ENCODE measurements at places on chromosomes 13 and 19.

- DNase-seq: no peak
These were observed 92.7 kb downstream of the SGCG start for GRCh38 chr13:23273498-23273897.

- no peak for DNase-seq
These were observed 1068.1 kb upstream of the PCDH20 start for GRCh38 chr13:62483774-62484173.

GRCh38 chr13:65343898-65344663 lies 1886.1 kb downstream of the PCDH9 start:
- no peak for DNase-seq

DNA sequence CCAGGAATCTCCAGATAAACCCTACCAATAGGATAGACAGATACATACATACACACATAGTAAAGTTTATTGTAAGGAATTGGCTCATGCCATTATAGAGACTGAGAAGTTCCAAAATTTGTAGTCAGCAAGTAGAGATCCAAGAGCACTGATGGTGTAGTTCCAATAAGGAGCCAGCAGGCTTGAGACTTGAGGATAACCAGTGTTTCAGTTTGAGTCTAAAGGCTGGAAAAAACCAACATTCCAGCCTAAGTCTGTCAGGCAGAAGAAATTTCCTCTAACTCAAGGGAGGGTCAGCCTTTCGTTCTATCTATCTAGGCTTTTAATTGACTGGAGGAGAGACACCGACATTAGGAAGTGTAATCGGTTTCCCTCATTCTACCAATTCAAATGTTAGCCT lies 110.2 kb upstream of the TSHZ3 start:
- no peak for DNase-seq

DNA sequence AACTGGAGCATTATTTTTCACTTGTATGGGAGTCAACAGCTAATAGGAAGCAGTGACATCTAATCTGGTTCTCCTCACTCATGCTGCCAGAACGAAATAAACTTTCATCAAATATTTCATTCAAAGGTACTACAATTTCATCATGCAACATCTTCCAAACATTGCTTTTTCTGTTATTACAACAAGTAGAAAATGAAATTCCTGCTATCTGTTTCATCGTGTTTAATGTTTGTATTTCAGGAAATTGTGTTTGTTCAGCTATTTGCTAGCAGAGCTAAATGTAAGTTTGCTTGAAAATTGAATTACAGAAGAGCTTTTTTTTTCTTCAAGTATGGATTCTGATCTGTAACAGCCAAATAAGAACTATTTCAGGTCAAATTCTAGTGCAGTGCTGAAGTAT lies 90.1 kb downstream of the SLITRK6 start:
- no peak for DNase-seq

GRCh38 chr19:3132971-3133792 lies 2.7 kb upstream of the GNA15 start:
- DNase-seq: no peak

DNA sequence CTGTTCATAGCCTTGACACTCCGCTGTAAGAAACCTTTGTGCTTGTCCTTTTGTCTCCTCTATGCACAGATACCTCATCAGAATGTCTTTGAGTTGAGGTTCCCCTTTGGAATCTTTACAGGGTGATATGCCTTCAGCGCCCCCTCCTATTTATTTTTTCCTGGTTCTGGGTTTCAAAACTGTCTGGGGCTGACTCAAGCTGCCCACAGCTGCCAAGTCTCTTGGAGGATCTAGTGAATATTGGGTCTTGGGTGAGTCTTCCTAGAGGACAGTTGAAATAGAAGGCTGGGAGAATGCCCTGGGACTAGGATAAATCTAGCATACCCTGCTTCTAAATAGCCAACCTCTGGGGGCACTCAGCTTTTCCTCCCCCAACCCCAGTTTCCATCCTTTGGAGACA lies 930 bp downstream of the ZNF136 start:
- DNase-seq: no peak
